KBM-7 (cell line): ENCODE measurements at places on chromosomes 4 and X.
A peak's percentile ranks its signal among the peaks of the same experiment; 100 is the strongest.

DNA sequence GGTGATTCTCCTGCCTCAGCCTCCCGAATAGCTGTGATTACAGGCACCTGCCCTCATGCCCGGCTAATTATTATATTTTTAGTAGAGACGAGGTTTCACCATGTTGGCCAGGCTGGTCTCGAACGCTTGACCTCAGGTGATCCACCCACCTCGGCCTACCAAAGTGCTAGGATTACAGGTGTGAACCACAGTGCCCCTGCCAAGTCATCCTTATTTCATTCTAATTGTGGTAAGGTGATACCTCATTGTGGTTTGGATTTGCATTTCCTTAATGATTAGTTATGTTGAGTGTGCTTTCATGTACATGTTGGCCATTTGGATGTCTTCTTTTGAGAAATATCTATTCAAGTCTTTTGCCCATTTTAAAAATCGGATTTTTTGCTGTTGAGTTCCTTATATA is 93.0 kb downstream of the USP9X start:
- DNase-seq: no peak

GRCh38 chr4:90130076-90130475 is 2.9 kb downstream of the CCSER1 start:
- DNase-seq: no peak

DNA sequence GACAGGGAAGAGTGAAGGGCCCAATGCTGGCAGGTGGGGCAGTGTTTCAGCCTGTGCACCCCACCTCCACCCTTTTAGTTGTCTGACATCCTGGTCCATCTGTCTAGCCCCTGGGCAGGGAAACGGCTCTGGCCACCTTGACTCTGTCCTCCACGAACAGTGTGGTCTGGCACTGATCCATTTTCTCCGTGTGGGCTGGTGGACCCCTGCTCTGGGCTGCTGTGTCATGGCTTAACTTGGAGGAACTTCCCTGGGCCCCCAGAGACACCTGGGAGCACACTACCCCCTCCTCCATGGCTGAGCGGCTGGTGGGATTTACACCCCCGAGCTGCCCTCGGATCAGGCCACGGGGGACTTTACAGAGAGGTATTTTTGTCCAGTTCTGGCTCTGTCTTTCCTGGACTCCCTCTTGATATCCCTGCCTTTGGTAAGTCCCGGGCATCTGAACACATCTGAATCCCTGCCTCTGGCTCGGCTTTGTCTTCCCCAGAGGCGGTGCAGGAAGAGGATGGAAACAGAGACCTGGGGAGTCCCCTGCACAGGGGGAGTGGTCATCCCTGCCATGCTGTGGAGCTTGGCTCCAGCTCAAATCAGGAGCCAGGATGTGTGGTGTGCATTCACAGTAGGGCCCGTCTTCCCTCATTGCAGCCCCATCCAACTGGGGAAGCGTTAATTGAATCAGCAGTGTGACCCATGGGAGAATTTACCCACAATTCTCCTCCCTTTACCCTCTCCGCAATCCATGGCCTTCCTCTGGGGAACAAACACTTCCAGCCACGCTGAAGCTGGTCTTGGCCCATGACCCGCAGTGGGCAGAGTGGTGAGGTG is 6.3 kb upstream of the NKX1-1 start:
- no peak for DNase-seq

- DNase-seq: no peak
These were observed 357.9 kb downstream of the PPP3CA start for GRCh38 chr4:100989401-100989800.

GRCh38 chr4:150289198-150289597 is 211.0 kb downstream of the DCLK2 start:
- no peak for DNase-seq

- no peak for DNase-seq
These were observed 393.1 kb upstream of the FRG1 start for GRCh38 chr4:189547559-189547958.

GRCh38 chrX:22081475-22082092 is 49.5 kb downstream of the PHEX start:
- peak; percentile 36 for DNase-seq

GRCh38 chrX:69025802-69026301 is 139.4 kb downstream of the PJA1 start:
- DNase-seq: no peak

- DNase-seq: no peak
These were observed 62.4 kb upstream of the NDP start for GRCh38 chrX:44035571-44035970.

DNA sequence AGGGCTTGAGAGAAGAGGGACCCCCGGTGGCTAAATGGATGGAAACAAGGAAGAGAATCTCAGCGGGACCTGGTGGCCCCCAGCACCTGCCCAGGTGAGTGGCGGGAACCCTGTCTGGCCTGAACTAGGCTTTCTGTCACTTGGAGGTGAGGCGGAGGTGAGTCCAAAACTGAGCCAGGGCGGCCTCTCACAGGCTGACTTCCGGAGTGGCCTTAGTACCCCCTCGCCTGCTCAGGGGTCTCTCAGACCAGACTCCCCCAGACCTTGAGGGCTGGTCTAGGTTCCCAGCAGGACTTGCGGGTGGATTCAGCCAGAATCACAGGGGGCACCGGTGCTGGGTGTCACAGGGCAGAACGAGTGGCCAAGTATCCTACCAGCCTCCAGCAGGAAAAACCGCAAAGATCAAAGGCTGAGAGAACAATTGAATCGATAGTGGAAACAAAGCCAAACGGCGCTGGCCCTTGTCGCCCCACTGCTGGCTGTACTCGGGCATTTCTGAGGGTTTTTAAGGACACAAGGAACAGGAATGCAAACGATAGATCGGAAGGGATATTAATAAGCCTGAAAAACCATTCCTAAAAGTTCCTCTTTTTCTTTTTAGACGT is 67.8 kb downstream of the WFS1 start:
- DNase-seq: no peak
